ENCODE measurements at places on chromosomes 13 and 19.

GRCh38 chr19:55253842-55254624, 4.8 kb downstream of the PPP6R1 start:
- DNase-seq: no peak

GRCh38 chr13:111328574-111329410, 8.3 kb downstream of the TEX29 start:
- no peak for DNase-seq

- DNase-seq: no peak
Measured at GRCh38 chr13:37594550-37594949, 4.0 kb downstream of the POSTN start.

- no peak for DNase-seq
Measured at GRCh38 chr19:13122275-13122878, 4.3 kb downstream of the NACC1 start.

- DNase-seq: peak; percentile 26
Measured at GRCh38 chr19:18589380-18590272, 1.0 kb downstream of the REX1BD start.

All from stimulated activated CD4-positive, alpha-beta T cell treated with anti-CD3 and anti-CD28 coated beads, TNF-alpha, amount 100 ng/mL, for 24 hours (primary cell).